GM13977 (cell line): ENCODE measurements at places on chromosomes 11 and 22.

- no peak for DNase-seq
Measured at GRCh38 chr11:88131764-88132470, 43.3 kb downstream of the RAB38 start.

DNA sequence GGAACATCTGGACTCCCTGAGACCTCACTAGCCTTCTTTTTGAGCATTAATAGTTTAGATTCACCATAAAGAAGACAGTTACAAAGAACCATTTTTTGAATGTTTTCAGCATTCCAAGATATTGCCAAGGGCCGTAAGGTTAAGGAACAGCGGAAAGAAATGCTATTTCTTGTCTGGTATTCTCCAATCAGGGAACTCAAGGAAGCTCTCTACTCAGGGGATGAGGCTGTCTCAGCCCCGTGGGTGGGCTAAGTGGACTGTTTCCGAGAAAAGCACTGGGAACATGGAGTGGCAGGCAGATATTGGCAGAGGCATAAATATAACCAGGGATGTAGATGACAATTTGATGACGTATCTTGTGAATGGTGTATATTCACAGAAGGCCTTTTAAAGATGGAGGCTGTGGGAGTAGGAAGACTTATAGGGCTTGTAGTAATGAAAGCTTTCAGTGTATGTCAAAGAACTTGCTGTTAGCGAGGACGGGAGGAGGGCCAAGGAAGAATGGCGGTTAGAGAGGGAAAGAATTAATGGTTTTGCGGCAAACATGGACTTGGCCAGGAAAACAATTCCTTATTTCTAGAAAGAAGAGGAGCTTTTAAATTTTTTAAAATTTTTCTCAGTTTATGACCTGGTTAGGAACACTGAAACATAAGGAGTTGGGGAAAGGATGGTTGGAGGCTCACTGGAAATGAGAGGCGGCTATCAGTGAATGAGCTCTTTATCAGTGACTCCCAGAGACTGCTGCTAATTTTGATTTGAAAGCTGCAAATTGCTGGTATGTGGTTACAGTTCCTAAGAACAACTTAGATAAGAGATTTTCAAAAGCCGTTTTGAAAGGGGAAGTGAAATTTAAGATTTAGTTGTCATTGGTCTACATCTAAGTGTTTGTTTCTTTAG is 64.6 kb downstream of the ST3GAL4 start:
- peak; percentile 84 for DNase-seq

DNA sequence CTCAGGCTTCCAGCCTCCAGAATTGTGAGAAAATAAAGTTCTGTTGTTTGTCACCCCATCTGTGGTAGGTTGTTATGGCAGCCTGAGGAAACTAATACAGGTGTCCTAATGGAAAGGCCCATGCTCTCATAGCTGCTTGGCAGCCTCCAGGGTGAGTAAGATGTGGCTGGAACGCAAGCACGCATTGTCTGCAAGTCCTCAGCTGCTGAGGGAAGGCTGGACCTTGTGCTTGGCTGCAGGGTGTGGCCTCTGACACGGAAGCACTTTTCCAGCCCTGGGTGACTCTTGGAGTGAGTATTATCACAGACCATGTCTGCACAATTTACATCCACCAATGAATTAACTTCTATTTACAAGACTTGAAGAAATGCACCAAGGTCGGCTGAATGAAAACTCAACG is 44.4 kb upstream of the BARX2 start:
- DNase-seq, result no peak

GRCh38 chr11:93887111-93887510 is 36.7 kb upstream of the VSTM5 start:
- no peak for DNase-seq

- DNase-seq, result no peak
Measured at GRCh38 chr11:73028611-73029010, 113.5 kb downstream of the FCHSD2 start.

GRCh38 chr11:9210224-9210921 is 54.8 kb downstream of the DENND5A start:
- DNase-seq, result no peak

DNA sequence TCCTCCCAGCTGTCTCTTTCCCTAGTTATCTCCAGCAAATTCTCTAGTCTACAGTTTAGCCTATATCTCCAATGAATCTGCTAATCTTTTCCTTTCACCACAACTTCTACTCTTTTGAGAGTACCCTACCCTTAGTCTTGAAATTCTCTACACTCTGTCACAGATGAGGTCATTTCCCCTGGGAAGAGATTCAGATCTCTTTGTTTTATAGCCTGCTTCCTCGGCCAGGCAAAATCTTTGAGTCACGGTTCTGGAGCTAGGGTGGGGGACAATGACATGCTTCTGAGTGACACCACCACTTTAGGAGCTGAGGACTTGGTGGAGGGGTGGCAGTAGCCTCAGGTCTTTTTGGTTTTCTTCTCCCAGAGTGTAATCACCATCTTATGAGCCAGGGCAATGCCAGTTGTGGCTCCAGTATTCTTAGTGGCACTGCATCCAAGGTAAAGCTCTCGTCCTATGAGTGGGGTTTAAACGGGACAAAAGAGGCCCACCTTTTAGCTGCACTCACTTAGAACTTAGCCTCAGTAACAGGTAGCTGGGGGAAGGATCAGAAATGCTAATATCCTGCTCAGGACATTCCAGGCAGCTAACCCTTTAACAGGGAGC is 98.5 kb upstream of the RRM1 start:
- no peak for DNase-seq

- DNase-seq, result no peak
Measured at GRCh38 chr11:57407941-57408475, 17.6 kb upstream of the PRG2 start.

GRCh38 chr11:91686700-91687099 is 537.9 kb upstream of the FAT3 start:
- no peak for DNase-seq

- no peak for DNase-seq
Measured at GRCh38 chr11:64391839-64392238, 32.9 kb downstream of the RPS6KA4 start.

- DNase-seq, result no peak
Measured at GRCh38 chr11:32081901-32082300, 9.0 kb upstream of the RCN1 start.

GRCh38 chr11:120224361-120224760 is 13.5 kb downstream of the OAF start:
- DNase-seq, result no peak

GRCh38 chr11:14622223-14622954 is 21.2 kb upstream of the PDE3B start:
- DNase-seq, result no peak

DNA sequence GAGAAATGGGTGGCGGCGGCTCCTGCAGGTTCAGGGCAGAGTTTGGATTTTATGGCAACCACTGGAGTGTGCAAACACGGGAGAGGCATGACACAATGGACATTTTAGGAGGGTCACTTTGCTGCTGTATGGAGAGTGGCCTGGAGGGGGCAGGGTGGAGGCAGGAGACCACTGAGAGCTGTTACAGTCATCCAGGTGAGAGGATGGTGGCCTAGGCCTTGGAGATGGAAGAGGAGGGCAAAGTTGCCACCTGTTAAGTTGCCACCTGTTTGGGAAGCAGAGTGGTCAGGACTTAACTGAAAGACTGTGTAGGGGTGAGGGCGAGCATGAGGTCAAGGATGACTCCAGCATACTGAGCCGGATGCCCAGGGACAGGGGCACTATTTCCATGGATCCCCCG is 2.3 kb upstream of the RAD9A start:
- DNase-seq, result peak; percentile 68

- no peak for DNase-seq
Measured at GRCh38 chr11:16831316-16832192, 93.1 kb downstream of the C11orf58 start.

DNA sequence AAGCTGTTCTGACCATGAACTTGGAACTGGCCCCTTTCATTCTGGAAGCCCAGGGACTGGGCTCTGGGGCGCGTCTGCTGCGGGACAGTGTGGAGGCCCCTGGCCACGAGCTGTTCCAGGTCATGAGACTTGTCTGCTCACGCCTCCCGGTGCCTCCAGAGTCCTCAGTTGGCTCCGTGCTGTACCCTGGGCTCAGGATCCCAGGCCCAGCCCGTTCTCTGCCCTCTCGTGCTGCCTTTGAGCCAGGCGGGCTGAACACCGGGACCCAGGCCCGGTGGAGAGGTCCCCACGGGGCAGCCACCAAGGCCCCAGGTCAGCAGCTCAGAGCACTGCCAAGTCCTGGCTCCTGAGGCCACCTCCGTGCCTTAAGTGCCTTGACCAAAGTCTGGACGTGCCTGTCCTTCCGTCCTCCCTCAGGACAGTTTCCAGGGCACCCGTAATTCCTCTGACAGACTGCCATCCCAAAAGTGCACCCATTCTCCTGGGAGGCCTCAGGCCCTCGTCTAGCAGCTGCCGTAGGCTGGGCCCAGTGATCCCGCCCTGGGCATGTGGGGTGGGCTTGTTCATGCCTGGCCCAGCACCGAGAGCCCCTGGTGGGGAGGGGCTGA is 36.3 kb upstream of the PPARA start:
- no peak for DNase-seq

GRCh38 chr22:39699631-39700360 is 129.2 kb downstream of the CACNA1I start:
- DNase-seq, result no peak

DNA sequence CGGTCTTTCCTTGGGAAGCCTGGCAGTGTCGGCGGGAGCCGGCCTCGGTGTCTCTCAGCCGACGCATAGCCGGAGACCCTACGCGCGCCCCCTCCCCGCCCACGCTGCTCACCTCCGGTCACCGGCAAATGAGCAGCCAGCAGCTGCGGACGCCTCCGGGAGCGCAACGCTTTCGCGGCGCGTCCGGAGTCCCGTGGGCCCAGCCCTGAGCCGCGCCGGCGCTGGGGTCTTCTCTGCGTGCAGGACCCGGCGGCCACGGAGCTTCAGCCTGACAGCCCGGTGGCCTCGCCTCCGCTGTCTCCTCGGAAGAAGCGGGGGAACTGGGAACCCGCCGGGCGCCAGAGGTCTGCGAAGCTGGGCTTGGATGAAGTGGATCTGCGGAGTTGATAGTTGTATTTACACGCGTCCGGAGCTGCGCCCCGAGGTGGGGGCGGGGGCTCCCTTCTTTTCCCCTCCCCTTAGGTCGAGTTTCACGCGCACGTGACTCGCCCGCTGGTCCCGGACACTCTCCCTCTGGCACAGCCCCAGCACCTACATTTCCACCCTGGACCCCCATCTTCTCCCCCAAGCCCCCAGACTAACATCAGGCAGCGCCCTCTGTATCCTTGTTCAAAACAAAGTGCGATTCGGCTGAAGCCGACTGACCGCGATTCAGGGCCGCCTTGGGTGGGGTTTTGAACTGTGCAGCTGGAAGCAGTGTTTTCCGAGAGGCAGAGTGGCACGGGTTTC is at the start of gene SLC43A1:
SLC43A1 (minus strand) TSS at position 371 of the 729 bp plus-strand sequence. CDS start 1,591 bp downstream, outside the sequence.
- peak; percentile 70 for DNase-seq

GRCh38 chr11:44817207-44817949 is 90.6 kb downstream of the TSPAN18 start:
- no peak for DNase-seq

DNA sequence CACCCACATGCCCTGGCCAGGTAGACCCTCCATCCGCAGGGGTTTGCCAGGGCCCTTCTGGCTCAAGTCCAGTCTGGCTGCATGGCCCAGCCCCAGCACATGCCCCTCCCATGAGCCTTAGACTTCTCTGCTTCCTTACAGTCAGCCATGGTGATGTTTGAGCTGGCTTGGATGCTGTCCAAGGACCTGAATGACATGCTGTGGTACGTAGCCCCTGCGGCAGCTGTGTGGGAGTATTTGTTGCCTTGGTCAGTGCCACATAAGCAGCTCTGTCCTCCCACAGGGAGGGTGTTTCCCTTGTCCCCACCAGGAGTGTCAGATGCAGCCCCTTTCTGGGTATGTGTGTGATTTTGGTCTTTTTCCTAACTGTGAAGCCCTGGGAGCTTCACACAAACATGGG is 17.5 kb downstream of the CDC45 start:
- DNase-seq, result no peak

DNA sequence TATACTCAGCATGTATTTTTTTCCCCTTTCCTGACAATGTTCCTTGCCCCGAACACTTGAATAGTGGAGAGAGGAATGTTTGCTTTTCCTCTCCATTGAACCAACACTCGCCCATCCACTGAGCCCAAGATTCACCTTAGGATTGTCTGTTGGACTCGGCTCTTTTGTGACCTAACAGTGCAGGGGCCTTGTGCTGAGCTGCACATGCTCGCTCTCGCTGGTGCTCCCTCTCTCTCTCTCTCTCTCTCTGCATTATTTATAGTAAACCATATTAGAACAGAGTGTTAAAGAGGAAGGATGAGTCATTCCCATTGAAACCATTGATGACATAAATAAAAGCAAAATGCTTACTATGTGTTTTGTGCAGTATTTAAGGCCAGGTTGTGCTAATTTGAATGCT is 20.7 kb downstream of the ZBTB16 start:
- no peak for DNase-seq

DNA sequence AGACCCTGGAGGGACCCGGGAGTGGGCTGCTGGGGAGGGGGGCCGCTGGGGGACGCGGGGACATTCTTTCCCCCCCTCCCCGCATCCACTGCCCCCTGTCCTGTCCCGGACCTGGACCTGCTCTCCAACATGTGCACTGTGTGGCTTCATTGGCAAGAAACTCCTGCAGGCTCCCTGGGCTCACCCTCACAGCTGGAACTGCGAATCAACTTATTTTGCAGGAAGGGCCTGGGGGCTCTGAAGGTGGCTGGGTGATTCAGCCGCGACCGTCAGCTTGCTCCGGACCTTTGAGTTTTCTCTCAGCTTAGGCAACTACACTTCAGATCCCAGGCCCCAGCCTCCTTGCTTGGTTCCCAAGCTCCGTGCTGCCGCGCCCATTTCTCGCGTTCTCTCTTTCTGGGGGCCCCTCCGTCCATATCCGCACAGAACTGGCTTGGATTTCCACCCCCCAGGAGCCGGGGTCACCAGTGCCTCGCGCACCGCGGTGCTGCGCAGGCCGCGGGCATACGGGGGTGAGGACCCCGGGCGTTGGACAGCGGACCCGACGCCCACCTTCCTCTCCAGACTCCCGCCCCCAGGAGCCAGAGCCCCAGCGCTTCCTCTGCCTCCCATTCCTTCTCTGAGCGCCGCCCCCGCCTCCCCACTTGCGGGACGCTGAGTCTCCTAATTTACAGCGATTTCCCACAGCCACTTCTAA is 471 bp upstream of the AHNAK start:
- DNase-seq, result no peak

DNA sequence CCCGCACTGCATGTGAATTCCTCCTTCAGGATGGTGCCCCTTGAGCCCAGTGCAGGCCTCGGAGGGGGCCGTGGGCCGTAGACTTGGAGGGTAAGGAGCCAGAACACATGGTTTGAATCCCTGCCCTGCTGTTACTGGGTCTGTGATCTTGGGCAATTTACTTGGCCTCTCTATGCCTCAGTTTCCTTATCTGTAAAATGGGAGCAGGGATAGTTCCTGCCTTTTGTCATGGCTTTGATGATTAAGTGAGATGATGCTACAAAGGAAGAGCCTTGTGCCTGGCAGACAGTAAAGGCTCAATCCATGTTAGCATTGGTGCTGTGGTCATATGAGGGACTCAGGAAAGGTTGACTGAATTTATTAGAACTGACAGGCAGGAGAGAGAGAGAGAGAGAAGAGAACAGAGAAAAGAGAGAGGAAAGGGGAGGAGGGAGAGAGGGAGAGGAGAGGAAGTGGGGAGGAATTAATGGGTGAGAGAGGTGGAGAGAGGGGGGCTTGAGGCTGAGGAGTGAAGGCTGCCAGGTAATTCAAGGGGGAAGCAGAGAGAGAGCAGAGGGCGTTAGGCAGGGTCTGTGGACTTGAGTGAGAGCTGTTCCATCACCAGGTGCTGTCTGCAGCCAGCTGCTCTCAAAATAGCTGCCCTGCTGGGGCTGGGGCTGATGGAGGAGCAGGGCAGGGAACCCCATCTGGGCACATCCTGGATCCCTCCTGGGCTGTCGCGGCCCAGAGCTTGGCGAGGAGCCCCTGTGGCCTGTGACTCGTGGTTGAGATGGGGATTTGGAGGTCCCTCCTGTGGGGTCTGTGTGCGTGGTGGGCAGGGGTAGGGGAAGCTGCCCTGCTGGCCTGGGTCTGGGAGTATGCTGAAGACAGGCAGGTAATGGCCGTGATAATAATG is 44.1 kb downstream of the MCM5 start:
- DNase-seq, result no peak
